ENCODE measurements at places on chromosomes 12 and 14.

DNA sequence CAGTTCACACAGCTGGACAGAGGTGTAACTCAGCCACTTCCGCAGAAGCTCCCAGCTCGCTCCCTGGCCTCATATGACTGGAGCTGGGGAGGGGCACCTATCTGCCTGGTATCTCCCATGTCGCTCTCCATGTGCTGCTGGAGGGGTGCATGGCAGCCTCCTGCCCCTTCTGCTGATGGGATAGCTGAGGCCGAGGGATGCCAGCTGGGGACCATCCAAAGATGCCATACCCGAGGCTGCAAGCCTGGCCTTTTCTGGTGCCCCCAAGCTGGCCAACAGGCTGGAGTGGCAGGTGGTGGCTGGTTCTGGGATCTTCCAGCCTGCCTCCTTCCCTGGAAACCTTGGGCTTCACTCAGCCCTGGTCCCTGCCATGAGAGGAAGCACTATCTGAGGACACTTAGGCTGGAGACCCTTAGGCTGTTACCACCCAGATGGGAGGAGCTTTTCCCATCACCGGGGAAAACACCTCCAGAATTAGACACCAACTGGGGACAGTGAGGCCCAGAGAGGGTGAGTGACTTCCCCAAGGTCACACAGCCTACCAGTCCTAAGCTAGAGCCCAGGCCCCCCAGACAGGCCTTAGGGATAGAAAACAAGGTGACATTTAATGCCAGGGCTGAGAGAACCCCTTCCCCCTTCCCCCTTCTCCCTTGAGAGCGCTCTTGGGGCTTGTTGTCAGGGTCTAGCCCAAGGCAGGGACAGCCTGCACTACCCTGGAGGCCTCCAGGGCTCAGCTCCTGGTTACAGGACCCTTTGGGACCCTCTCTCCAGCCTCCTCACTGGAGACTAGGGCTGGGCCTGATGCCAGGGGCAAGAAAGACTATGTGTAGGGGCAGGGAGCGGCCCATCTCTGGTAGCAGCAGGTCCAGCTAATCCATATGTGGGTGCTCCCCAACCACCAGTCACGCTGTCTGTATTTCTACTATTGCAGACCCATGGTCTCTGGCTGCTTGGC, 7.1 kb downstream of the DTX1 start:
- DNase-seq: no peak
- peaks cover 15% of the 10 kb centered on the region for H3K27me3 ChIP-seq
- H3K36me3 ChIP-seq: no peaks in the 10 kb centered on the region
- no peaks in the 10 kb centered on the region for H3K4me1 ChIP-seq
- H3K27ac ChIP-seq: no peak overlapping the region

DNA sequence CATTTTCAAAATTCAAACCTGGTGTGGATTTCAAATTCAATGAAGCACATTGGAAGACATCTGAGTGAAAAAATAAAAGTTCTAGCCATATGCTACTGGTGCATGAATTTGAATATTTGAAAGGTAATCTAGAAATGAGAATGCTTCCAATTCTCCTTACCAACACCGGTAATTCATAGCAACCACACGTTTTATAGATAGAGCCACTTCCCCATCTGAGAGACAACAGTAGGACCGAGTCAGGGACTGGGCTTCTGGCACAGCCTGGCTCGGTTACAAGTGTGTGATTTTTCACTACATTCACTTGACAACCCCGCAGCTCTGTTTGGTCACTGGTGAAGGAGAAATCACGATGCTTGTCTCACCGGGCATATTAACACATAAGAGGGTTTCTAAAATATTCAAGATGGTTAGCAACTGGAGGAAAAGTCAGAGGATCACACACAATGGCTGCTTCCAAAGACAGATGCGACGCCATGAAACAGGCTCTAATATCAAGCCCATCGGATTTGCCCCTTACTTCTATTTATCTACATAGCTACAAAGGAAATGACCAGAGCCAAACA, 86.5 kb upstream of the FOXN3 start:
- no peaks in the 10 kb centered on the region for H3K4me1 ChIP-seq
- DNase-seq: no peak
- H3K4me3 ChIP-seq: no peak overlapping the region

- no peak for DNase-seq
- no peaks in the 10 kb centered on the region for H3K36me3 ChIP-seq
- H3K4me1 ChIP-seq: no peaks in the 10 kb centered on the region
These were observed 15.7 kb downstream of the FAR2 start for GRCh38 chr12:29164477-29165393.

GRCh38 chr14:65888677-65889076, 476.1 kb downstream of the FUT8 start:
- H3K4me1 ChIP-seq: no peaks in the 10 kb centered on the region
- H3K27me3 ChIP-seq: no peaks in the 10 kb centered on the region
- DNase-seq: no peak
- H3K36me3 ChIP-seq: no peaks in the 10 kb centered on the region

DNA sequence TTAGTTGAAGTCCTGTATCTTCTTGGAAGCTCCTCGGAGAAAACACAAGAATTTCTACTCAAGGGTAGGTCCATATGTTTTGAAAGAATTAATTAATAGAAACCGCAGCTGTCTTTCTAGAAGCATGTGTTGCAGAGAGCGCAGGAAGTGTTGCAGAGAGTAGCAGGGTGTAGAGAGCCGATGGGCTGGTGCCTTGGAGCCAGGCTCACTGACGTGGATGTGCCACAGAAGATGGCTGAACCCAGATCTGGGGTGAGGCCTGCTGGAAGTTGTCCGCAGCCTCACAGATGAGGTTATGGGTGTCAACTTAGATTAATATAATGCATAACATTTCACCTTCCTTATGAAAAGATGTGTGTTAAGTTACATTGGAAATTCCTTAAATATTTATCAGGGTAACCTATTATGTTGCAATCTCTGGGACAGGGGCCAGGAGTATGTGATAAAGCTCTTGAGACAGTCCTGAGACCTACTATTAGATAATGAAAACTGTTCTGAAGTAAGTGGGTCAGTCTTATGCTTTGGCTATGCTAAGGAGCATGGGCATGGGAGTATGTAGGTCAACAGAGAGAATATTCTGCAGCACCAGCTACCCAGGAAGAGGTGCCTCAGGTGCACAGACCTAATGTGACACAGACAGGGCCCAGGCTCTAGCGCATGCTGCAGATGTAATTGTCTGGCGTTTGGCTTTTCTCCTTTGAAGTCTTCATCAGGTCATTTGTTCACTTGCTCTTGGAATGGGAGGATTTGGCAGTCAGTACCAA, 973.3 kb downstream of the BCL11B start:
- no peaks in the 10 kb centered on the region for H3K27me3 ChIP-seq
- no peak overlapping the region for H3K4me3 ChIP-seq
- DNase-seq: no peak
- no peak overlapping the region for H3K27ac ChIP-seq
- no peaks in the 10 kb centered on the region for H3K36me3 ChIP-seq

- H3K4me3 ChIP-seq: no peak overlapping the region
- no peaks in the 10 kb centered on the region for H3K36me3 ChIP-seq
- no peaks in the 10 kb centered on the region for H3K4me1 ChIP-seq
- DNase-seq: peak; percentile 26
These were observed 311.6 kb upstream of the DIO3 start for GRCh38 chr14:101249676-101250036.

DNA sequence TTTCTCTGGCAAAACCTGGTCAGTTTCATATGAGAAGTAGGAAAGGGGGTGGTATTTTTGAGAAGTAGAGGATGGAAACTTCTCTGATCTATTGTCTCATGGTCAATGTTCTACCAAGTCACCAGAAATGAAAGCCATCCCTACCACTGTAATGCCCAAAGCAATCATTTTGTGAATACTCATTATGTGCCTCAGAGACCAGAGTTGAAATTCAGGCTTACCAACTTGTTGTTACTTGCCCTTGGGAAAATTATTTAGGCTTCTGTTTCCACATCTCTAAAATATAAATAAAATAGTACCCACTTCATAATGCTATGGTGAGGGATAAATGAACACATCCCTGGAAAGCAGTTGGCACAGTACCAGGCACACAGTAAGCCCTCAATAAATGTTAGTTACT, 723.7 kb upstream of the TBX3 start:
- peaks cover 16% of the 10 kb centered on the region for H3K27me3 ChIP-seq
- no peak overlapping the region for H3K4me3 ChIP-seq
- no peaks in the 10 kb centered on the region for H3K36me3 ChIP-seq
- DNase-seq: no peak
- H3K4me1 ChIP-seq: no peaks in the 10 kb centered on the region
- no peak overlapping the region for H3K27ac ChIP-seq

DNA sequence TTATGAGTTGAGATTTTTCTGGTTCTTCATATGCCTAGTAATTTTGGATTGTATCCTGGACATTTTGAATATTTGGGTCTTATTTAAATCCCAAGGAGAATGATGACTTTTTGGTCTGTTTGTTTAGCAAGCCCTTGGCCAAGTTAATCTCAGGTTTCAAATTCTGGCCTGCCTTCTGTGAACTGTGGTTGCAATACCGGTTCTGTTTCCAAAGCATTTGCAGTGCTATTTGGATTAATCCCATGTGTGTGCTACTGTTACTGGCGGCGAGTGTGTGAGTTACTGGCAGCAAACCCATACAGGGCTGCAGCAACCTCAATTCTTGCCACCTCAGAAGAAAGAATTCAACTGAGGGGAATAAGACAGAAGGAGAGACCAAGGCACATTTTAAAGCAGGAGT, 51.1 kb downstream of the TMEM260 start:
- H3K4me3 ChIP-seq: no peak overlapping the region
- H3K27ac ChIP-seq: no peak overlapping the region
- DNase-seq: no peak
- no peaks in the 10 kb centered on the region for H3K4me1 ChIP-seq

DNA sequence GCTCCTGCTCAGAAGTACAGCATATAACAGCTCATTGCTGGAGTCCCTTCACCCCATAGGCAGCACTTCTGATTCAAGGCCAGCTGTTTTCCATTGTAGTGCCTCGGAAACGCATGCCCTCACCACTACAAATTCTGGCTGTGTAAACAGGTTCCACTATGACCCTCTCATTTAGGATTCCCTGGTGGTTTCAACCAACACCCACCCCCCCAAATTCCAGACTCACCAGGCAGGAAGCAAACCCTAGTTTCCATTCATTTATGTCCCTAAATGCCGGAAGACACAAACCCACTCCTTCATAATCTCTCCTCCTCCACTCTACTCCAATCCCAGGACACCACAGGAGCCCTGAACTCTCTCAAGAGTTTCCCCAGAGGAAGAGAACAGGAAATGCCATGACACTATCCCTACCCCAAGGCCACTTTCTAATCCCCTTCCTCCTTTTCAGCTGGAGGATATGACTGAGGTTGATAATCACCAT, 75.9 kb upstream of the TMPO start:
- no peaks in the 10 kb centered on the region for H3K4me1 ChIP-seq
- no peaks in the 10 kb centered on the region for H3K27me3 ChIP-seq

DNA sequence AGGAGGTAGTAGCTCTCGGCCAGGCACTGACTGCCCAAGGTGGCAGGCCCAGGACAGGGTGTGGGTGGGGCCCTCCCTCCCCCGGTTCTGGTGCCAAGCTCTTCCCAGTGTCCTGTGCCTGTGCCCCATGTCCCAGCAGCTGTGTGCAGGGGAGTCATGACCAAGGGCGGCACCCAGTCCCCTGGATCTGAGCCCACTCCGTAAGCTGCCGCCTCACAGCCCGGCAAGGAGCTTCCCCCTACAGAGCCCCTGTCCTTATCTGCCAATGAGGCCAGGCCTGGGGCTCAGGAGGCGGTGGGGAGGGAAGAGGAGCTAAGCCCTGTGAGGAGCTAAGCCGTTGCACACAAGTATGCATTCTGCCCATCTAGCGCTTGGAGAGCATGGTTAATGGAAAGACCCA, 5.6 kb upstream of the C14orf180 start:
- H3K4me3 ChIP-seq: no peak overlapping the region
- no peak overlapping the region for H3K27ac ChIP-seq
- no peak for DNase-seq
- H3K36me3 ChIP-seq: no peaks in the 10 kb centered on the region
- H3K4me1 ChIP-seq: no peaks in the 10 kb centered on the region

DNA sequence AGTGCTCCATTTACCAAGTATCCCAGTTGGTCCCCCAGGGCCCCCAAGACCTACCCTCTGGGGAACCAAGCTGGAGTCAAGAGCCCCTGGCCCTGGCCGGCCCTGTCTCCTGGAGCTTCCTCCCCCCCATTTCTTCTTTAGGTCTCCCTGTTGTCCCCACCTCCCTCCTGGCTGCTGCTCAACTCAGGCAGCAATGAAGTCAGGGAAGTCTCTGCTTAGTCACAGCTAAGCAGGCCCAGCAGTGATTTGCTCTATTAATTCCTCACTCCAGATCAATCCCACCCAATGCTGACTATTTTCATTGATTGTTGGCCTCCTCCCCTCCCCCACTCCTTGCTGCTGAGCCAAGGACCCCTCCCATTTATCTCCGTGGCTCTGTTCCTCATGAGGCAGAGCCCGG, 28.3 kb downstream of the VSX2 start:
- no peak for DNase-seq
- no peaks in the 10 kb centered on the region for H3K4me1 ChIP-seq
- no peaks in the 10 kb centered on the region for H3K27me3 ChIP-seq
- H3K27ac ChIP-seq: no peak overlapping the region

GRCh38 chr12:109535863-109536250, 37.4 kb downstream of the MMAB start:
- H3K27ac ChIP-seq: no peak overlapping the region

DNA sequence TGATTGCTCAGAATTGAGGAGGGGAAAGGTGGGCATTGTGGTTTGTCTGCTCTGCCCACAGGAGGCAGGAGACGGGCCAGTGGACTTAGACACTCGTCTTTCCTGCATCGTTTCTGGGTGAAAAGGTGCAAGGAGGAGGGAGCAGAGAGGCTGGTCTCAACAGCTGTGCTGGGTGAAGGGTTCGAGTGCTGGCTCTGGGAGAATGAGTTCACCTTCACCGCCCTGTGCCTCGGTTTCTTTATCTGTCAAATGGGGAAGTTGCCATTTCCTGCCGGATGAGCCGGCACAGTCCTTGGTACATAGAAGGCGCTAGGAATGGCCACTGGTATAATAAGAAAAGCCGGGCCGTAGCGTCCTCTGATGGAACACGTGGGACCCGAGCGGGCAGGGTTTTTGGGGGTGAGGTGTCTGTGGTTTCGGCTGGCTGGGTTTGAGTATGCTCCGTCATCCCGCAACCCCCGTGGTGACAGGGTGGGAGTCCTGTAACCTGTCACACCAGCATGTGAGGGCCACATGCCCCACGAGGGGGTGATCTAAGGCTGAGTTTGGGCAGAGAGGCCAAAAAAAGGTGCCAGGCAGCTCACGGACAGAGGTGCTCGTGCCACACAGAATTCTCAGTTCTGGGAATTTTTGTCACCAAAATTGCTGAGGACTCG, 7.3 kb downstream of the BCL7A start:
- H3K4me1 ChIP-seq: no peaks in the 10 kb centered on the region
- H3K36me3 ChIP-seq: no peaks in the 10 kb centered on the region
- no peaks in the 10 kb centered on the region for H3K27me3 ChIP-seq
- H3K27ac ChIP-seq: no peak overlapping the region

DNA sequence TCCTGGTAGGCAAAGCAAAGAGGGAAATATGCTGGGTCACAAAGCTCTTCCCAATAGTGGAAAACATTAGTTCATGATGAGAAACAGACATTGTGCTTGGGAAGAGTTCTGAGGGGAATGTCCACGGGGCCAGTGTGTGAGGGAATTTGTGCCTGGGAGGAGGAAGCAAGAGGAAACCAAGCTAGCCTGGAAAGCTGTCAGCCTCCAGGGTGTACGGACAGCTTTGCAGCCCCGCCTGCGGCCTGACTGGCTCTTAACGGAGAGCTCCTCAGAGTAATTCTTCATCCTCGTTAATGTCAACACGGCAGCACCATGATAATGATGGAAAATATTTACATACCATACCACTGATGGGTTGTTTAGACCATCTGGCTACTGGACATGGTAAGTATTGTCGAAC, 32.4 kb downstream of the PITPNM2 start:
- no peak overlapping the region for H3K27ac ChIP-seq
- no peaks in the 10 kb centered on the region for H3K27me3 ChIP-seq
- no peaks in the 10 kb centered on the region for H3K4me1 ChIP-seq
- no peak overlapping the region for H3K4me3 ChIP-seq
- DNase-seq: no peak
- no peaks in the 10 kb centered on the region for H3K36me3 ChIP-seq
